ENCODE measurements at places on chromosomes 1 and 21.

- DNase-seq: no peak
These were observed 2.1 kb downstream of the LINGO4 start for GRCh38 chr1:151803164-151803563.

- DNase-seq: no peak
These were observed 25.8 kb downstream of the PIGP start for GRCh38 chr21:37047079-37047478.

DNA sequence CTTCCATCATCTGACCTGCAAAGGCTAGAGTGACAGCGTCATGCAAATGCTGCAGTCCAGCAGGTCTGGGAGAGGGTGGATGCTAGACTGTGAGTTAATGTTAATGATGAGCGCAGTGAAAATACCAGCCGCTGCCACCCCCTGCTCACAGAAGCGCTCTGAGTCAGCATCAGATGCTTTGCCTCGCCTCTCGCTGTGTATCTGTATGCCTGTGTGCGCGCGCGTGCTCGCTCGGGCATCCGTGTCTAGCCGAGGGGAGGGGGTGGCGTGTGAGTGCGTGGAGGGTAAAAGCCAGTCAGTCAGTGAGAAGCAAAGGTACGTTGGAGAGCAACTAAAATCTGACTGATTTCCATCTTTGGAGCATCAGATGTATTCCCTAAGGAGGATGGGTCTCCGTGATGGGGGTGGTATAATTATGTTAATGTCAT lies 858.7 kb downstream of the USP25 start:
- no peak for DNase-seq

- DNase-seq: no peak
These were observed 17.5 kb downstream of the GTF2B start for GRCh38 chr1:88873737-88874349.

DNA sequence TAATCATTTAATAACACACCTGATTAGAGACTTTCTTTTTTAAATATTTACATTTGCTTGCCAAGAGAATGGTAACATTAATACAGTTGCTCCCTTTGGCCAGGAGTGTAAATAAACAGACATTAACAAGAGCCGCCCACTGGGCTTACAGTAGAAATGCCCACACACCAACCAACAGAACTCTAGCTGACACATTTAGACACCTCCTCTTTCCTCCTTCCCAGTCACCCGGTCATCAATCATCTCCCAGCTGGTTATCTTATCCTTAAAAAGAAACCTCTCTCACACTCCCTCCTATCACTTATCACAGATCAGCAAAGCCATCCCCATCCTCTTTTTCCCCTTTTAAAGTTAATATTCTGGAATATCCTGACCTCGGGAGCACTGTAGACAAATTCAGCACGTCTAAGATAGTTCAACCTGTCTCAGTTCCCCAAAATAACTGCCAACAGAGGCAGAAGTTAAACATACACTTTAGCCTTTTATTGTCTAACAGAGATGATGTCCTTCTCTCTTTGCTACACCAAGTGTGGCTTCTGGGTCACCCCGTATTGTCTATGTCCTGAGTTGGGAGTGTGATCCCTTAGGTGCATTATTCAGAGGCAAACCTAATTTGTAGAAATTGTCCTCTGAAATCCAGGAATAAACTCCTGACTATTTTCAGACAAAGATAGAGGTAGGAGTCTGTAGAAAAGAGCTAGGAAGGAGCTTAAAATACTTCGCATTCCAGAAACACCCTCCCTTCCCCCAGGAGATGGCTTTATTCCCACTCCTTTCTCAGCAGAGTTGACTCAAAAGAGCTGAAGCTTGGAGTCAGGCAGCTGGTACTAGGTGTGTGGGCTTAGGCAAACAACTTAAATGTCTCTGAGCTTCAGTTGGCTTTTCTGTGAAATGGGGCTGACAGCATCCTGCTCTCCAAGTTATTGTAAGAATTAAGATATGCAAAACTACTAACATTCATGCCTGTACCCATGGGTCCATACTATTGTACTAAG lies 8.8 kb downstream of the MYCL start:
- DNase-seq: no peak

DNA sequence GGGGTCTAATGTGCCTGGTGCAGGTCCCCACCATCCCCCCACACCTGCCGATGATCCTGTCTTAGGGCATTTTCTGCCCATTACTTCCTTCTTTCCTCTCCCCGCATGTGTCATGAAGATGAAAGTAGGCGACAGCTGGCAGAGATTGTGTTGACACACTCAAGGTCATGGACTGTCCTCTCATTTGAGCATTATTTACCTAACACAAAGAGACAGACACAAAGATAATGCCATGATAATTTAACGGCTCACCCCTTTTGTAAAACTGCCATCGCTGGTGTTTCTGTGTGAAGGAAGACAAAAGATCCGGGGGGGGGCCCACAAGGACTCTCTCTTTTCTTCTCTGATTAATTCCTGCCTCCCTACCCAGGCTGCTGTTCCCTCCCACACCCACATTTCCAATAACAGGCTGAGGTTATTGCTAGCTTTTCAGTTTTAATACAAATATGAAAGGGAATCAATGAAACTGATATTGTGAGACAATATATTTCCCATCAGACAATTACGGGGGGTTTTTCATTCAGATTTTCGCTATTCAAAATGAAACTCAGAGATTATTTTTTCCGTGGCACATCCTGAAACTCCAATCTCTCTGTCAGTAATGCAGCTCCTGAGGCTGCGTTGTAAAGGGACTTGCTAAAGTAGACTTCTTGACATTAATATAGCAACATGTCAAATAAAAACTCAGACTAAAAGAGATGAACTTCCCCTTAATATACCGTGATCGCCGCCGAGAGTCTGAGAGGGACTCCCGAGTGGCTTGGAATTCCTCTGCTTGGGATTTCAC lies 561.1 kb downstream of the NPHP4 start:
- DNase-seq: no peak

DNA sequence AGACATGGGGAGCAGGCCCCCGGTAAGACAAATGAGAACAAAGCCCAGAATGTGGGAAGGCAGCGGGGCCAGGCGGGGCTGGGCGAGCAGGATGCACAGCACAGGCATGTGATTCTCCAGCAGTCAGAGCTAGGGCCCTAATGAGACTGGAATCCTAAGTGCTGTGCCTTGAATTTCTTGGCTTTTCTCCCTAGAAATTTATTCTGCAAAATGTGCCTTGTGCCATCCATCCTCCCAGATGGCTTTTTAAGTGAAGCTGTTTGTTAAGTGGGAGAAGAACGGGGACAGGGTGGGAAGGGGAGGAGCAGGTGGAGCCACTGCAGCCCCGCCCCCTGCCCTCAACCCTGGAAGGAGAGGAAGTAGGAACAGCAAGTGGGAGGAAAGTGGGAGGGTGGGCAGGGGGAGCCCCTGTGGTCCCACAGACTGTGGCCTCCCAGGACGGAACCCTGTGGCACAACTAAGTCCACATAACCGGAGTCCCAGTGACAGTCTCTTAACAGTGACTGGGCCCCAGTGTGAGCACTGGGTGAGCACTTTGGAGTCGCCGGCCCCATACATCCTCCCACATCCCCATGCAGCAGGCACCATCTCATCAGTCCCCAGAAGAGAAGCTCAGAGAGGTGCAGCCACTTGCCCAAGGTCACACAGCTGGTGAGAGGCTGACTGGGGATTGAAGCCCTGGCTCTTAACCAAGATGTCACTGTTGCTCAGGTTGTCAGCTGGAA lies 216.9 kb downstream of the MATN1 start:
- DNase-seq: no peak

GRCh38 chr1:20255666-20256065 lies 35.0 kb upstream of the VWA5B1 start:
- DNase-seq: no peak

GRCh38 chr21:44732956-44733355 lies 21.6 kb upstream of the TSPEAR start:
- no peak for DNase-seq

GRCh38 chr1:17187051-17187450 lies 17.9 kb upstream of the PADI1 start:
- no peak for DNase-seq

DNA sequence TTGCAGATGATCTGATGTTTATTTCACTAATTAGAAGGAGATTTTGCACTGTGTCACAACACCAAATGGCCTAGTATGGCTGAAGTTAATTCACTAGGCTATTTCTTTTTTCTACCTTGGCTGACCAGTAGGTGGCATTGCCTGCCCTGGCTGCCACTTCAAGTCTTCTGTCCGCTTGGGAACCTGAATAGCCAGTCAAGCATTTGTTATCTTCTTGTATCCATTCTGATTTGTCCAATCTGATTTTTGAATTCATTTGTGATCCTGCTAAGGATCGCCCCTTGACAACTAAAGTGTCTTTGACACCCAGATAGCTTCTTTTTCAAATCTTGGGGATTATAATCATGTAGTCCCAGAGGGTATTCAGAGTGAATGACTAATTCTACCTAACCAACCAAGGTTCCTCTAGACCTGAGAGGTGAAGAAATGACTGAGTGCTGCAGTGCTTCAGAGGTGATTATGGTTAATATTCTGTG lies 99.4 kb downstream of the GIPC2 start:
- DNase-seq: peak; percentile 29

- no peak for DNase-seq
These were observed 35.8 kb upstream of the OLFM3 start for GRCh38 chr1:102032534-102032933.

DNA sequence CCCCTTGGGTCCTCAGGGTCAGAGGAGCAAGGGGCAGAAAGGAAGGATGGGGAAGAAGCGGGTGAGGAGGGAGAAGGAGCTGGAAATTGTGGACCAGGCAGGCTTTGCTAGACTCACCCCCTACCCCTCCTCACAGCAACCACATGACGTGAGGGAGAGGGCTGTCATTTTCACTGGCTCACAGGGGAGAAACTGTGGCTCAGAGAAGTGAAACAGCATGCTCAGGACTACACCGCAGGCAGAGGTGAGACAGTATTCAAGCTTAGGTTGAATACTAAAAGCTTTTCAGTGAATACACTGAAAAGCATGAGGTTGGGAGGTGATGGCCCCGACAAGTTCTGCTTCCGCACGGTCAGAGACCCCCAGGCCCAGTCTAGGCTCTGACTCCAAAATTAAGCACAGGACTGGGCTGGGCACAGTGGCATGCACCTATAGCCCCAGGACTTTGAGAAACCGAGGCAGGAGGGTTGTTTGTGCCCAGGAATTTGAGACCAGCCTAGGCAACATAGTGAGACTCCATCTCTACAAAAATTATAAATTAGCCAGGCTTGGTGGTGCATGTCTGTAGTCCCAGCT lies 1.2 kb upstream of the CLEC20A start:
- no peak for DNase-seq

GRCh38 chr21:35504951-35505466 lies 455.9 kb upstream of the RUNX1 start:
- no peak for DNase-seq

DNA sequence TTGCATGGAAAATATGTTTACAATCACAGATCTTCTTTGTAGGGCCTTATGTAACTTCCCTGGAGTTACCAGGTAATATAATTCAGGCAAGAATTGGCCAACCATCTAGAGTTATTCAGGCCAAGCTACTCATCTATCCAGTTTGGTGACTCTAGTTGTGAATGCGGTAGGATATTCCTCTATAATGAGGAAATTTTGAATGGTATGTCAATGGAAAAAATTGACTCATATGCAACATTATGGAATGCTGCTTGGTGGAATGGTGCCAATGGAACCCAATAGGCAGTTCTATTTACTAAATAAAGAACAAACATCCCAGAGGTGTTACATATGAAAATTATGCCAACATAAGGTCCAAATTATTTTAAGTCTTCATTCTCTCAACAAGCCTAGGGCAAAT lies 5.6 kb upstream of the TNFSF18 start:
- no peak for DNase-seq

DNA sequence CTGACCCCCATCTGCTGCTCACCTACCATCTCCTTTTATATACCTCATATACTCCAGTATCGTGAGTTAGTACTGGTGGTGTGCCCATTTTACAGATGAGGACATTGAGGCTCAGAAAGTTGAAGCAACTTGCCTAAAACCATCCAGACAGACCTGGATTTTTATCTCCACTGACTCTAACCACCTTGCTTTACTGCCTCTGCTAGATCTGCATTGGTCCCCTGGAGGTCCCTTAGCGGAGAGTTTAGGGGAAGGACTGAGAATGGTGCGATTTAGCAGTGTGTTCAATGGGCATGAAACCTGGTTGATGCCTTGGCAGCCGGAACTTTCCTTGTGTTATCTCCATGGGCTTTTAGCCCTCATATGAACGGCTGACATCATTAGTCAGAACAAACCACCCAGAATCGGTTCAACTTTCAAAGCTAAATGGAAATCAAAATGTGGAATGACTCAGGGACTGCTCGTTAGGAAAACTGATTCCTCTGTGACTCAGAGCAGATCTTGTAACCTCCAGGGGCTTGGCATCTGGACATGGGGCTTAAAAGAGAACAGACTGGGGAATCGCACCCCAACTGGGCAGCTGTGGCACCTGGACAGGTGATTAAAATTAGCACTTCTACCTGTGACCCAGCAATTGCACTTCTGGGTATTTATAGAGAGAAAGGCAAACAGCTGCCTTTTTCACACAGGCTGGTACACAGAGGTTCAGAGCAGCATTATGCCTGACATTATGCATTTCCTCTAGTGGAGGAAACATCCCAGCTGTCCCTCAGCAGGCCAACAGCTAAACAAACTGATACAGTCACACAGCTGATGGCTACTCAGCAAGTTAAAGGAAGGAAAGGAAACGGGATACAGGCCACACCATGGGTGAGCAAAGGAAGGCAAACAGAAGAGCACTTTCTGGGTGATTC lies 25.3 kb downstream of the TMEM51 start:
- no peak for DNase-seq

DNA sequence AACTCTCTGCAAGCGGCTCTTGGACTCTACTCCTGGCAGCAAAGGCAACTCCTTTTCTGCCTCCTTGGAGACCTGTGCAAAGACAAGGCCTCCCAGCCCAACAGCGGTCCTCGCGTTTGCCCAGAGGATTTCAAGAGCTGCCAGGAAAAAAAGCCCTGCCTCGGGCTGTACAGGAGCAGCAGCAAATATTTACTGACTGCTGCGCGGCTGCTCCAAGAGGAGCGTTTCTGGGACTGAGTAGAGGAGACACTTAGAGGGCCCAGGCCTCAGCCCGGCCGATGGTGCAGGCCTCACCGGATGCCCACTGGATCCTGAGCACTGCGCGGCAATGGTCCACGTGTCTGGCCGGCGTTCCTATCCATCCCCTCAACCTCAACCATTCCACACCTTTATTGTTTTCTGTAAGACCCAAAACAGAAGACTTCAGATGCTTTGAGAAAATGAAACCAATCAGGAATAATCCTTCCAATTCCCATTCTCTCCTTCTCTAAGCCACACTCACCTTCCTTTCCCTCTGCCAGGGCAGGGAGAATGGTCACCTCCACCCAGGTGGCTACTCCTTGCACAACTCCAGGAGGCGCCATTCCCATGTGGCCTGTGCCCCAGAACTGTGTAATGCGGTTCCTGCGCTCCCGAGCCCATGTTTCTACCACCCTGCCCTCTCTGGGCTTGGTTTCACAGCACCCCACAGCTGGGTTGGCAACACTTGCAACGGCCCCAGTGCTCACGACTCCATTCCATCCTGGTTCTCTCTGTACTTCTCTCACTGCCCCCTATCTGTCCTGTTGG lies 215.8 kb downstream of the TRABD2B start:
- no peak for DNase-seq

GRCh38 chr21:32131960-32132359 lies 146.9 kb downstream of the MIS18A start:
- no peak for DNase-seq

GRCh38 chr1:213976665-213977485 lies 10.9 kb upstream of the PROX1 start:
- DNase-seq: no peak

- peak; percentile 10 for DNase-seq
These were observed 4.1 kb upstream of the CACNA1E start for GRCh38 chr1:181479137-181479745.

GRCh38 chr1:163066686-163067085 lies 2.5 kb upstream of the RGS4 start:
- no peak for DNase-seq

GRCh38 chr21:41037212-41037611 lies 130.7 kb upstream of the BACE2 start:
- no peak for DNase-seq
